ENCODE measurements at places on chromosomes 16 and 17. TPM values are rescaled to one million over a fixed set of nuclear protein-coding genes. Genes with fewer than 3 reads are reported as not detected.

GRCh38 chr16:19307587-19308241, 22.2 kb downstream of the CLEC19A start:
- no peak for DNase-seq

DNA sequence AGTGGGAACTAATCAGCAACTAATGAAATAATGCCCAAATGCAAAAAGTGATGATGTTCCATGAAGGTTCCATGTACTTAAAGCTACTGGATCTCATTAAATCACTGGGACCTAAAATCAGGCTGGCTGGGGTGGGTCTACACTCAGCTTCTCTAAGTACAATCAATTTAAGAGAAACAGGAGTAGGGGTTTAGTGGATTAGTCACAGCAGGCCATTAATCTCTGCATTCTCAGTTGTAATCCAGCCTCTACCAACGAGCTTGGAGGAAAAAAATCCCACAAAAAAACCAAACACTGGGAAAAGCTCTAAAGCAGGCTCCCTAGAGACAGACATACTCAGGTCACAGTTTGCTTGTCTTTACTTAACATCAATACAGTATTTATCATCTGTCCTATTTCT, 15.0 kb downstream of the CA10 start:
- no peak for DNase-seq

DNA sequence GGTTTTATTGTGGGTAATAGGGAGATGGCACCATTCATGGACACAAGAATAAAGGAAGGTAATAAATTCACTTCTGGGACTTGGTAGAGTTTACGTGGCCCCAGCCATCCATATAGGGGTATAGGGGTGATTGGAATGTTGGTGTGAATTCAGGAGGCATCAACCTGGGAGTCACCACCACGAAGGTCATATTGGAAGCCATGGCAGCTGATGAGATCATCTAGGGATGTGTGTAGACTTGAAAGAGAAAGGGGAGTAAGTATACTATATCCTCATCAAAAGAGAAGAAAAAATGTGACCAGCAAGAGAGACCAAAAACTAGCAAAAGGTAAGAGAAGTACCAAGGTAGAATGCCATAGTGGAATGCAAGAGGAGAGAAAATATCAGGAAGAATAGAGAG, 26.6 kb upstream of the GINS3 start:
- no peak for DNase-seq

DNA sequence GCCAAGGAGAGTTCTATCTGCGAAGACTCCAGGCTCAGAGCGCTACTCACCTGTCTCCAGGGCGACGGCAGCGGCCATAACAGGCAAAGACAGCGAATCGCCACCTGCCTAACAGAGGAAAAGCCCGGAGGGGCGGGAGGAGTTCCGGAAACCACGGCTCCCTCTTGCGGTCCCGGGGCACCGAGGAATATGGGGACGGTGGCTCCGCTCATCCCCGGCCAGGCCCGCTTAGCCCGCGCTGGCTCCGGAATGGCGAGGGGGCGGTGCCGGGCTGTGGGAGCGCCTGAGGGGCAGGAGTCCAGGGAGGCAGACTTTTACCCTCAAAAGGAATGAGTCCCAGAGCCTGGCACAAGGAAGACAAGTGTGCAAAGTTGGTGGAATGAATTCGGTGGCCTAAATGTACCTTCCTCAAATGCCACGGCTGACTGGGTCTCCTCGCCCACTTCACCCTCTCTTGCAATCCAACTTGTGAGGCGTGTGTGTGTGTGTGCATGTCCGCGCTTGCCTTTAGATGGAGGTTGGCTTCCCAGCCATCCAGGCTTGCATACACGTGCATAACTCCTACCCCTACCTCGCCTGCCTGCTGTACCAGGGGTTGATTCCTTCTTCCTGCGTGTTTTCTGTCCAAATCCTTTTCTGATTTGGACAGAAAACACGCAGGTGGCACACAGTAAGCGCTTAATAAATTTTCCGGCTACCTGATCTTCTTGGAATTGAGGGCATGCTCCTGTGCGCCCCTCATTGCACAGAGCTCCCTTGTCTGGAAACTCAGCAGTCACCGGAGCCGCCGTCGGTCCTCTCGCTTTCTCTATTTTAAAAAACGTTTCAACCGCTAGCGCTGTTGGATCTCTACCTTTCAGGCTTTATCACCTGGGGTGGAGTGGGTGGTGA, 3.5 kb downstream of the C17orf100 start:
- no peak for DNase-seq

DNA sequence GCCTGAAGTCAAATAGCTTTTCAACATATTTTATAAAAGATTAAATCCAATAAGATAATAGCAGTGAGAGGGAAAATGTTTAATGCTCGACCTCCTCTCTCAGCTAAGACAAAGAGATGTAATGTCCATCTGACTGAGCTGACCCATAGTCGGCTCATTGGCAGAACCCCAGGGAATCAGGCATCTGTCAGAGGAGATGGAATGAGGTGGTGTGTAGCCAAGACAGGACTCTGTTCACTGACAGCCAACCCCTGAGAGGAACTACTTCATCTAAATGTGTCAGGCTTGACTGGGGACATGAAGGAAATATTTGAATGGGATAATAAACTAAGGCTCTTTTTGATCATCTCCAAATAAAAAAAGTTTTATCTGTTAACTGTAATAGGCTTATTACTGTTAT, 188.0 kb downstream of the CDH11 start:
- peak; percentile 19 for DNase-seq

- no peak for DNase-seq
These were observed 201.5 kb upstream of the TNRC6C start for GRCh38 chr17:77756846-77757560.

DNA sequence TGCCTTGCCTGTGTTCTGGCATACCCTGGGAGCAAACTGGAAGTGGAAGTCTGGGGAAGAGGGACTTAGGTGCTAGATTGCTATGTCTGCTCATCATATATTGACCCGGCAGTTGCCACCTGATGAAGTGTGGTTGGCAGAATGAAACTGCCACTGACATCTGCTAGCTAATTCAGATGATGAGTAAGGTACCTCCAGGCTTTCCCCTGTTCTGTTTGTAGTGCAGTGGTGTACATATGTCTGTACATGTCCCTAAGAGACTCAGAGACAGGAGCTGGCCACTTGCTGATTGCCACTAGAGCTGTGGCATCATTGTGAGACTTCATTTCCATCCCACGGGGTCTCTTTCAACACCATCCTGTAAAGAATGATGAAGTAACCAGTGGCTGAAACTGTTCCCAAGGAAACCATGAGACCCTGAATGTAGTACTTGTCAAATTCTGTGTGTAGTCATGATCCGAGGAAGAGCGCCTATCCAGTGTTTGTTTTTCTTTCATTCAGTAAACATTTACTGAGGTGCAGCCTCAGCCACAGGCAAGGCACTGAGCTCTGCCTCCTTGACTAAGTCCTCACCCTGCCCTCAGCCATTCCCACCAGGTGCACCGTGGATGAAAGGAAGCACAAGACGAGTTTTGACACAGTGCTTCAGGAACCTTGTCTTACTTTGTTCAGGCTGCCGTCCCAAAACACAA, 13.2 kb downstream of the CLUAP1 start:
- no peak for DNase-seq

Gene RASD1
- 25.4 TPM for total RNA-seq

GRCh38 chr17:48998587-48999440, 1.6 kb downstream of the IGF2BP1 start:
- no peak for DNase-seq

GRCh38 chr17:3904501-3904900, 11.6 kb upstream of the CAMKK1 start:
- no peak for DNase-seq

DNA sequence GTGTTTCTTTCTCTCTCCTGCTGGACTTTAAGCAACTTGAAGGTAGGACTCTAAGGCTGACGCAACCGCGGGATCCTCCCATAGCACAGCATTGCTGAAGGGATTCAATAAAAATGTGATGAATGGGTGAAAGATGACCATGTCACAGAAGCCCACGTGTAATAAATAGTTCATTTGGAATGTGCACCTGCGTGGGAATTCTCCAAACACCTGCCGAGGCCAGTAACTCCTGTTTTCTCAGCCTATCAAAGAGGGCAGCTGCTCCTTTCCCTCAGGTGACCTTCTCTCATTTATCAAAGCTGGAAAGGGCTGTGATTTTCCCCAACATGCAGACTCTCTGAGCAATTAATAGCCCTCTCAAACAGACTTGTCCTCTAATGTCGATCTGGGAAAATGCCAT, 235.7 kb downstream of the STX8 start:
- DNase-seq: no peak

- DNase-seq: no peak
These were observed at the start of gene BICDL2 for GRCh38 chr16:3036726-3037315. TSS of gene BICDL2 (minus strand) at chr16:3036944. CDS start at chr16:3035496, 1,448 bp downstream.

GRCh38 chr17:41782142-41782541, 4.4 kb downstream of the JUP start:
- peak; percentile 84 for DNase-seq

GRCh38 chr17:83008186-83008510, 71.3 kb upstream of the METRNL start:
- DNase-seq: no peak

DNA sequence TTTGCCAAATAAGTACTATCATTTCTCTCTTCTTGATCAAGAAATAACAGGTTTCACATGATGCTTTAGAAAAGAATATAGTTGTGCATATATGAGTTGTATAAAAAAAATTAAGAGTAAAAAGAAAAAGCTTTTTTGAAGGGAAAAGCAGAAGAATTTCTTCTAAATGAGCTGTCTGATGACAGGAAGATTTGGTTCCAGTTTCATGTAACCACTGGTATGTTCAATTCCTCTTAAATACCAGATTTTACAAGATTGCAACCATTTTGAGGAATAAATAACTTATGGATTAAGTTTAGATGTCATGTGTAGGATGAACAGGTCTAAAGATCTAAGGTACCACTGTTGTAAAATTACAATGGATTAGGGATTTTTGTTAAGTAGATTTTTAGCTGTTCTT, 45.0 kb downstream of the VMP1 start:
- no peak for DNase-seq

- no peak for DNase-seq
These were observed 31.9 kb downstream of the CLUAP1 start for GRCh38 chr16:3532741-3533140.

DNA sequence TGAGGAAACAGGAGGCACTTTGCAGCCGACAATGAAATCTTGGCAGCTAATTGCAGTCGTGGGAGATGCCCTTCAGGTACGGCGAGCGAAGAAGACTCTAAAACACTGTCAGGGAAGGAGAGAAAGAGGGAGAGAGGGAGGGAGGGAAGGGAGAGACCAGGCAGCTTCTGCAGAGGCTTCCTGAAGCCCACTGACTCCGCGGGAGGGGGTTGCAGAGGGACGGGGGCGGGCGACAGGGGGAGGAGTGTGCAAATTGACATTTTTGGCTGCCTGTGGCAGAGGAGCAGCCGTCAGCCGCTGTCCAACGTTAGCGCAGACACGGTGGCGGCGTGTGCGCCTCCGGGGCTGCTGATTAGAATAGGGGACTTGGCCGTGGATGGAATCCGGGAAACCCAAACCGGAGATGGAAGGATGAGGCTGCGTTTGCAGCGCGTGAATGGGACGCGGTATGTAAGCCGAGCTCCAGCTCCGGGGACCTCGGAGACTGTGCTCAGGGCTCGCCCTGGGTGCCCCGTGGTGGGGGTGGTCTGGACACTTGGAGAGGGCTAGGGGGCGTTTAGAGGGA, 849.1 kb upstream of the RBFOX1 start:
- no peak for DNase-seq

All from left ventricle myocardium inferior (tissue), 1 donor.